ENCODE measurements at places on chromosomes 3 and 15. TPM values are rescaled to one million over a fixed set of nuclear protein-coding genes. Genes with fewer than 3 reads are reported as not detected.
A peak's percentile ranks its signal among the peaks of the same experiment; 100 is the strongest.

Gene SLC12A1
- polyA plus RNA-seq: 352 TPM

GRCh38 chr3:171468296-171468906, 8.2 kb upstream of the TNIK start:
- DNase-seq: no peak

DNA sequence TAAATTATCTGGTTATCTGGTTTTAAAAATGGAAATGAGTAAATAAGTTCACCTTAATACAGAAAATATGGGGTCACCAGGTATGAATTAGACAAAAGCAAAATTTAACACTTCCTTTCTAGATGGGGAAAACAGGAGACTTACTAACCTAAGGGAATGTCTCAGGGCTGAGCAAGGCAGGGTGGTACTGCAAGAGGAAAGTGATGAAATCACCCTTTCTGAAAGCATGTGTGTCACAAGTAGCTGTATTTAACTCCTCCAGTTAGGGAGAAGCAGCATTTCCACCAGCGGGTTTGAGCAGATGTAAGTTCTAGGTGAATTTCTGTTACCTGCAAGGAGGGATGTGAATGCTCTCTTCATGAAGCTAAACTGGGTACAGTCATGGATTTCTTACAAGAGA, 629.1 kb downstream of the MECOM start:
- no peak for DNase-seq

- no peak for DNase-seq
Measured at GRCh38 chr3:54850484-54851018, 77.3 kb downstream of the LRTM1 start.

- DNase-seq: peak; percentile 9
Measured at GRCh38 chr15:65663521-65663920, 41.8 kb downstream of the SLC24A1 start.

GRCh38 chr15:33941279-33942063, 26.8 kb upstream of the CHRM5 start:
- no peak for DNase-seq

Measured in renal pelvis (tissue), 12 donors.